ENCODE measurements at places on chromosomes 2 and 18.

DNA sequence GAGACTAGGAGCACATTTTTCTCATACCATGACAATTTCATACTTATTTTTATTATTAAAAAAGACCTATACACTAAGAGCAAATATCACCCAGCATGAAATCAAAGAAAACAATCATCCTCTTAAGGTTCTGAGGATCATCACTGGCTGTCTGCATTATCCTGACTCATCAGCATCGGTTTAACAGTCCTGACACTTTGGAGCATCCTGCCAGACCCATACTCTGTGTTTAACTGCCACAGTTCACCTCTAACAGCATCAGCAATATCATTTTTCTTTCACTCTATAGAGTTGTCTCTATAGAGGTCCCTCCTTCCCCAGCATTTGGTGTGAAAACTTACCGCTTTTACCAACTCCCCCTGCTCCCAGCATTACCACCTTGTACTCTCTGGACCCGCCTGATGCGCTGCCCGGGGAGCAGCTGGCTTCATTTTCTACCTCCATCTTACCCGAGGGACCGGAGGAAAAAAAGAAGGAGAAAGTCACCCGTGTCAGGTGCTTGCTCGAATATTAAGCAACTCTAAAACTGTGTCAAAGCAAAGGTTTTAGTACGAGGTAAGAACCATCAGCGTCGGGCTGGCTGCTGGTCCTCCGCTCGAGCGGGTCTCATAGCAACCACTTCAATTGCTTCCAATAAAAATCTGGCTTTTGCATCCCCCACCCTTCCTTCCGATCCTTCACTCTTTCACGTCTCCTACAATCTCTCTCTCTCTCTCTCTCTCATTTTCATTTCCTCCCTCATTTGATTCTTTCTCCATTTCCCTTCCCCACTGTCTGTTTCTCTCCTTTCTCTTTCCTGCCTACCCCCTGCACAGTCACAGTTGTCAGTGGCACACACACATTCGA is at the start of gene RIT2:
Gene RIT2, minus strand, starts transcription at position 610 of the 846 bp plus-strand sequence.
- no peak for DNase-seq

DNA sequence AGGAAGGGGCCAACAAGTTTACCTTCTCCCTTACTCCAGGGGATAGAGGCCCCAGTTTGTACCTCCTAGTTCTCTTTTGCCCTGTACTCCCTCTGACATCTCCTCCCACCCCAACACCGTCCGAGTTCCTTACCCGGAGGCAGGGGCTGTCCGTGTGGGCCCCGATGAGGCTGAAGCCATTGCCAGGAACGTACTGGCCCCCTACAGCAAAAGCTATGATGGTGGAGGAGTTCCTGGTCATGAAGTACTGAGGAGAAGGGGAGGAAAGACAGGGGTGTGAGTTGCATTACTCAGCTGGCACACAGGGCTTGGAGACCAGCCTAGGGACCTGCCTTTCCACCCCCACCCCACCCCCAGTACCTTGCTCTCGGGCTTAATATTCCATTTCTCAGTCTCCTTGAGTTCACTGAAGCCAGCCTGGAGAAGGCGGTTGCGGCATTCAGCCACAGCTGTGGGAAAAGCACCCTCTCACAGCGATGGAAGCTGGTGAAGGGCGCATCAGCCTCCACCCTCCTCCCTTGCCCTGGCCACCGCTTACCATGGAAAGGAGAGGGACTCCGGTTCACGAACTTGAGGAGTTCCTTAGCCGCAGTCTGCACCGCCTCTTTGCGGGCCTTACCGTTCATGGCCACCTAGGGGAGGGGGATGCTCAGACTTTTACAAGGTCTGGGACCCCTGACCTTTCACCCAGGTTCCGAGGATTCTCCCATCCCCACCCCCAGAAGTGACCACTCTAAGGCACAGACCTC is 1.0 kb downstream of the DNPEP start:
- DNase-seq = no peak

DNA sequence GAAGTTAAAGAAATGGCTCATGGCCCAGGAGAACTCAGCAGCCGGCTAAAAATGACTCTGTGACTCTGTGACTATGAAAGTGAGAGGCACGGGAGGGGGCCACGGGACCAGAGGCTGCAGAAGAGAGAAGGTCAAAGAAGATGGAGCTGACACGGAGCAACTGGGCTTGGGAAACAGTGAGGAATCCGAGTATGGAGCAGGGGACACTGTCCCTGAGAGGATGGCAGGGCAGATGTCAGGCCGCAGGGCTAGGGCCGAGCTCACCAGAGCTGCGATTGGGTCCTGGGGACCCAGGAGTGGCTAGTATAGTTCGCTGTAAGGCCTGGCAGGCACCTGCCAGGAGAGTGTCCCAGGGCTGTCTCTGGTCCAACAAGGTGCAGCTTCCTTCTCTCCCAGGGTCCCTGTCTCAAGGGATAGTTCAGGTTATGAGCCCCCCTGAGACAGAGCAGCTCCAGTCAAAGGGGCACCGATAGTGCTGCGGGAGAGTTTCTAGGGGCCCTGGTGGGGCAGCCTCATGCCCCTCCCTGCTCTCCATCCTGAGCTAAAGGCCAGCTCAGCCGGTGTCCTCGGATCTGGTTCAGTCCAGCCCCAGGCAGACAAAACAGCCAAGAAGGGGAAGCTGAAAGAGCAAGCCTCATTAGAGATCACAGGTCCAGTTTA is 42.7 kb downstream of the CIB4 start:
- no peak for DNase-seq

- peak; percentile 91 for DNase-seq
Measured at GRCh38 chr18:13726232-13726971, at the start of the genes FAM210A and RNMT. FAM210A (minus strand) TSS chr18:13726558; CDS start chr18:13682077, 44,481 bp downstream. RNMT (plus strand) TSS chr18:13726673; CDS start chr18:13731518, 4,845 bp downstream.

GRCh38 chr2:30147715-30148610 is 1.2 kb downstream of the YPEL5 start:
- DNase-seq = no peak

DNA sequence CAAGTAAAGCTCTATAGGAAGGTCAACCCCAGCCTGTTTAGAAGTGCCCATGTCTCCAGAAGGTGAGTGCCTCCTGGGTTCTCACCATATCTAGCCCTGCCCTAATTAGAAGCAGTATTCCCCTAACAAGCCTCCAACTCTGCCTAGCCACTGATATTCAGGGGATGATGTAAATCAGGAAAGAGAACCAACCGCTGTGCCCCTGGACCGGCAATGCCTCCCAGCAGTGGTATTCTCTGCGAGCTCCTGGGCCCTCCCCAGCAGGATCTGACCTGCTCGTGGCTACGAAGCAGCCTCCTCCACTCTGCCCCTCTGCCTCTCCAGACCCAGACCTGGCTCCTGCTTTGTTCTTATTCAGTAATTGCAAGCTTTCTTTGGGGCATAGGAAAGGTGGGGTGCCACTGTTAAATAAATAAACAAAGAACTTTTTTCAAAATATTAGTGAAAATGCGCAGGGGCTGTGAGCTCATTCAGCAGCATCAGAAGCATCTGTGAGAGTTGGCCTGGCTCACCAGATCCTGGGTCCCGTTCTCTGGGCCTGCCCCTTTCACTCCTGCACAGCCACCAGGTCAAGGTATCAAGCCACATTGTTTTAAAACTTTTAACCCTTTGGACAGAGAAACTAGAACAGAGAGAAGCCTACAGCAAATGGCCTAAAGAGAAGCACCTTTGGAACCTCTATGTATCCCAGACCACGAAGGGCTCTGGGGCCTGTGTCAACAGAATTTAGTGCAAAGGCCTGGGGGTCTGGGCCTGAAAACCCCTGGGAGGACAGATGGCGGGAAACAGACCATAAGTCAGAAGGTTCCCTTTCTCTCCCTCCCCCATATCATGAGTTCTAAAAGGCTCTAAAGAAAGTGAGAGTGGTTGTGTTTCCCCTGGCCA is 11.9 kb downstream of the MREG start:
- no peak for DNase-seq

DNA sequence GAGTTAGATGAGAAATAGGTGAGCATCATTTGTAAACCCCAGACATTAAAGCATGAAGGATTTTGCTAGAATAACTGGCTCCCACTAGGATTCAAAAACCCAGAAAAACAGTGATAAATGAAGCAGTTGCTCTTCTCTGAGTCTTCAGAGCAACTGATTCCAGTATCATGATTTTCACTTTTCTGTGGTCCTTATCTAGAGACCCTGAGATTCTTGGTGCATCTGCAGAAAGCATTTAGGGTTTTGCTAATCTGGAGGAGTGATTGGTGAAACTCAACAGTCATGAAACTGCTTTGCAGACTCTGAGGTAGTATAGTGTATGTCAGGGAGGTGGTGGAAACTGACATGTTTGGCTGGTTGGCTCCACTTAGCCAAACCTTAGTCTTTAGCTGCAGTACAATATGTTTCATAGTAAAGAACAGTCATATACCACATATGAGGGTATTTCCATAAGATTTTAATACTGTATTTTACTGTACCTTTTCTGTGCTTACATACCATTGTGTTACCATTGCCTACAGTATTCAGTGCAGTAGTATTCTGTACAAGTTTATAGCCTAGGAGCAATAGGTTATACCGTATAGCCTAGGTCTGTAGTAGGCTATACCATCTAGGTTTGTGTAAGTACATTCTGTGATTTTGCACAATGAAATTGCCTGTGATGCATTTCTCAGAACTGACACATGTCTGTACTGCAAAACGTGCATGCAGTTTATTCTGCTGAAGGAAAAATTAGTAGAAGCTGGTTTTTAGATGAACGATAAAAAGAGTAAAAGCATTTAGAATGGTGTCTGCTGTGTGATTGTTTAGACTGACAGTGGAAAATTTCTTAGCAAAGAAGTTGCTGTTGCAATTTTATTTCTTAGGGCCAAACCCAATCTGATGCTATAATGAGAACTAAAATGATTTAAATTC is 23.8 kb downstream of the EML4 start:
- no peak for DNase-seq

DNA sequence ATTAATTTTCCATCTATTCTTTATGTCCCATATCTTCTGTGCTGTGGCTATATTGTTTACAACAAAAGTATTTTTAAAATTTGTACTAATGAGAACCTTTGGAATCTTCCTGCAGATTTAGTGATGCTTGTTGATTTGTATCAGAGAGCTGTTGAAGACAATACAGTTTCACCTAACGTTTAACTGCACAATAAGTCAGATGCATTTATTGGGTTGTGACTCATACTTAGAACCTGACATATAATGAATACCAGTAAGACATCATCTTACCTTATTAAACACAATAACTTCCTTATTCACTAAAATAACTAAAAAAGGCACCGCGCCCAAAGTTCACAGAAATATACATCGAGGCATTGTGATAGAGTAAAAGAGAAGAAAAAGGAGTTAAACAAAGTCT is 43.8 kb upstream of the IL1R1 start:
- DNase-seq = no peak

DNA sequence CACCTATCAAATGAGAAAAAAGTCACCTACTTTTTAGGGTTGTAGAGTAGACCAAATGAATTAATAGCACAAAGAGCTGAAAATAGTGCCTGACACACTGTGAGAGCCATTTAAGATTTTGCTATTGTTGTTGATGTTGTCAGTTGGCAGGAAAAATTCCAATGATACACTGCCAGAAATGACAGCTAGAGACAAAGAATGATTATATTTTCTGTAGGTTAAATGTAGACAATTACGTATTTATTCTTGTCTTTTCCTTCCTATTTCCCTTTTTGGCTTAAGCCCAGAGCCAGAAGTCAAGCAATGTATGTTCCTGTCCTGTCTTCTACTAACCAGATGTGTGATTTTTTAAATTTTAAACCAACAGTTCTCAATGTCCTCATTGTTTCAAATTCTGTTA is 17.2 kb downstream of the NRXN1 start:
- no peak for DNase-seq

DNA sequence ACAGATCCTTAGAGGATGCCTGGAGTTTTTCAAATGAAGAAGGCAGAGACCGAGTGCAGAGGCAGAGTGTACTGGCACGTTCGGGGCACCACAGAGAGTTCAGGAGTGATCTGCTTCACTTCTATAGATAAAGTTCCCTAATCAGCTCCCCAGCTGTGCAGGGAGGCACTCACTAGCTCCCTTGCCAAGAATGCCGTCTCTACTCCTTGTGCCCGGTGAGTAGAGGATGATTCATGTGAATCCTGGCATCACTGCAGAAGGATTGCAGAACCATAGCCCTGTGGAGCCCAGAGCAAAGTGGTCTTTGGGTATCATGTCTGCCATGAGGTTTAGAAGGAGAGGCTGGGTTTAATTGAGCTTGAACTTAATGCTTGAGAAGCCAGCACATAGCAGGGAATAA is 510.1 kb upstream of the RAB6C start:
- DNase-seq = no peak

GRCh38 chr2:190578158-190579057 is 43.9 kb upstream of the NEMP2 start:
- no peak for DNase-seq

GRCh38 chr2:16464641-16465040 is 201.0 kb downstream of the CYRIA start:
- DNase-seq = no peak

GRCh38 chr2:239261796-239262483 is 138.9 kb downstream of the HDAC4 start:
- DNase-seq = no peak

DNA sequence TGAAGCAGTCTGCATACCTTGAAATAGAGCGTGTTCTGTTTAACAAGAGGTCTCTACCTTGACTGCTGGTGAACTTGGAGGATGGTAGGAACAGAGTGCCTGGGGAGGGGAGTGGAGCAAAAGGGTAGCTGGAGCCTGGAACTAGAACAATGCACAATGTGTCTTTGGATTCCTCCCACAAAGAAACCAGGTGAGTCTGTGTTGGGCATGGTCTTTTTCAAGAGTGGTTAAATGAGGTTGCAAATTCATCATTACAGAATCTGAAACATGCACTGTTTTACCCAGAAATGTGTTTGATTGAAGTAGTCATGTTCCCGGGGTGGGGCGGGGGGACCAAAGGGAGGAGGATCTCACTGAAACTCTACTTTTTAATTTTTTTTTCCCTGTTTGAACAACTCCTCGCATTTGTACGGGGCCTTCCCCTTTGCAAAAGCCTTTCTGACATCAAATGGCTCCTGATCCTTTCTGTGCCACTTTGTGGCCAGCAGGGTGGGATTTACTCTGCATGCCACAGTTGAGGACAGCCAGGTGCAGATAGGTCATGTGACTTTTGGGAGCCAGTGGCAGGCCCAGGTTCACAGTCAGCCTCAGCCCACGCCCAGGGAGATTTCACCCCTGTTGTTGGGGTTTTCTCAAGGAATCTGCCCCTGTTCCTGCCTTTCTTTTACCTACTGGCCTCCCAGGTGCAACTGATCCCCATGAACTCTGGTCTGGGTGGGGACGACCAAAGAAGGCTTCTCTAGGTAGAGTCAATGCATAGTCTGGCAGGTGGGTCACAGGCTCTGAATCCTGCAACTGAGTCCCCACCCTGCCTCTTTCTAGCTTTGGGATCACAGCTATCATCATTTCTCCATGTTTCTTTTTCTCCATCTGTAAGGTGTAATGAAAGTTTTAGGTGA is 28.2 kb downstream of the MYCN start:
- no peak for DNase-seq

All from astrocyte (in vitro differentiated cells and primary cell).